Left renal pelvis (tissue), 4 donors: ENCODE measurements at places on chromosomes 11 and 22. TPM values are rescaled to one million over a fixed set of nuclear protein-coding genes. Genes with fewer than 3 reads are reported as not detected.

ART1 gene
- polyA plus RNA-seq = not detected

RIBC2 gene
- polyA plus RNA-seq = 3.4 TPM

VPREB3 gene
- polyA plus RNA-seq = 0.56 TPM

DNA sequence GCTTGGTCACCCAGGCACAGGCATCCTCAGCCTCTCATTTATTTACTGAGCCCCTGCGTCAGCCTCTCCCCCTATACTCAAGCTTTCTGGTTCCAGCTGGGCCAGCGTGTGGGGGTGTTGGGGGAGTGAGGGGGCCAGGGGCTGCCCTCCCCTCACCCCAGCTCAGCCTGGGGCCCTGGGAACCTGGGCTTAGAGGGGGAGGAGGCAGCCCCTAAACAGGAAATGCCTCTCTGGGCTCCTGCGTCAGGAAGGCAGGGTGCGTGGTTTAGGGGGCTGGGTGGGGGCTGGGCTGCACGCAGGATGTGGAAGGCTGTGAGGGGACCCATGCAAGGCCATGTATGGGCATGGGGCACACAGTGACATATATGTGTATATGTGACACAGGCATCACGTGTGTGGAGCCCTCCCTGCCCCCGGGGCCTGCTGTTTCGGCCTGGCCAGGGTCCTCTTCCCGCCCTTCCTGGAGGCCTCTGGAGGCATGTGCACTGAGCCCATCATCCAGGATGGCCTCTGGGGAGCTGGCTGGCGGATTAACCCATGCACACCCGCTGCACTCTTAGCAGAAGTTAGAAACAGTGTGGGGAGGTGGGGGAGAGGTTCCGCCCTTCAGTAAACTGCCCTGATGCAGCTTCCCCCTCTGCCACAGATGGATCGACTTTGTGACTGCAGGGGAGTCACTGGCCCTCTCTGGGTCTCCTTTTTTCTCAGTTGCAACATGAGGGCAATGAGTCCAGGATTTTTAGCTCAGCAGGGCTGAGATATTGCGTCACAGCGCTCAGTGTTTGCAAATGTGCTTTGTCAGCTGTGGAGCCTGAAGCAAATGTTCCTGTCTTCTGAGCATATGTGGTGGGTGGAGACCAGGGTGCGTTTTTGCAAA lies 1.1 kb upstream of the CD248 start:
- no peak for DNase-seq

BLID gene
- polyA plus RNA-seq = not detected

DNA sequence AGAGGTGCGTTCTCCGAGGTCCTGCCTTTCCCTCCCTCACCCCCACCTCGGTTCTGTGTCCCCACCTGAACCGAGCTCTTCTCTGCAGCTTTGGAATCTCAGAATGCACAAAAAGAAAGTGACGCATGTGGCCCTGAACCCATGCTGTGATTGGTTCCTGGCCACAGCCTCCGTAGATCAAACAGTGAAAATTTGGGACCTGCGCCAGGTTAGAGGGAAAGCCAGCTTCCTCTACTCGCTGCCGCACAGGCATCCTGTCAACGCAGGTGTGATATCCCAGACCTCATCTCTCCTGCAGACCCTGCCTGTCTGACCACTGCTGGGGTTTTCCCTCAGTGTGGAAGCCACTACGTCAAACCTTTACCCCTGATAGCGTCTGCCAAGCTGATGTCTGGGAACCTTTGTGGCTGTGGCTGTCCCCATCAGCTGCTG lies 13.9 kb downstream of the ACP2 start:
- no peak for DNase-seq

CRYBB2 gene
- 0.89 TPM for polyA plus RNA-seq

GSC2 gene
- polyA plus RNA-seq = not detected

SNRPD3 gene
- 196 TPM for polyA plus RNA-seq

- peak; percentile 18 for DNase-seq
Measured at GRCh38 chr11:45805305-45806071, 539 bp downstream of the SLC35C1 start.

- DNase-seq = no peak
Measured at GRCh38 chr11:41283191-41283930, 176.1 kb downstream of the LRRC4C start.

DNA sequence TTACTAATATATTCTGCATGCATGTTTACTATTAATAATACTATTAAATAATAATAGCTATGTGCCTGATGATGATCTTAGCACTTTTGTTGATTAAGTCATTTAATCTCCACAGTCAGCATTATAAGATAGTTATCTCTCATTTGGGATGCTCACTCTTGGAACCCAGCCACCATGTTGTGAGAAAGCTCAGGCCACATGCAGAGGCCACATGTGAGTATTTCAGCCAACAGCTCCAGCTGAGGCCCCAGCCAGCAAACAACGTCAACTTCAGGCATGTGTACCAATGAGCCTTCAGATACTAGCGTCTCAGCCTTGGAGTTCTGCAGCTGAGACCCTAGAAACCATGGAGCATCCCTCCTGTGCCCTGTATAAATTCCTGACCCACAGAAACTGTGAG lies 798.1 kb upstream of the LRRC4C start:
- no peak for DNase-seq

- DNase-seq = no peak
Measured at GRCh38 chr11:12174477-12175143, 64.2 kb downstream of the MICAL2 start.

DNA sequence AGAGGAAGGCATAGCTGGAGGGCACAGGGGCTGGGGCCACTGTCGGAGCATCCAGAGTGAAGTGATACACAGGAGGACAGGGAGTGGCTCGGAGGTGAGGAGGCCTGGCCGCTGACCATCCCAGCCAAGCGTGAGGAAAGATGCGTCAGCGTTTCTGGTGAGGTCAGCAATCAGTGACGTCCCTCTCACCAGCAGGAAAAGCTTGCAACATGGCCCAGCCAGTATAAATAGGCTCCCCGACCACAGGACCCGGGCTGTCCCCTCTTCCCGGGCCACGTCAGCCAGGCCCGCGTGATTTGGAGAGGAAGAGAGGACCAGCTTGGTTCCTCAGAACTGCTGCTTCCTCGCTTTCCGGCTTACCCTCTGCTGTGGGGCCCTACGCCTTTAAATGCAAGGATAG lies 4.2 kb upstream of the OSM start:
- DNase-seq = no peak

BRSK2 gene
- polyA plus RNA-seq = 0.64 TPM

GRCh38 chr22:27110665-27111451 lies 453.5 kb downstream of the MIAT start:
- DNase-seq = no peak

- no peak for DNase-seq
Measured at GRCh38 chr11:115710426-115710825, 206.2 kb upstream of the CADM1 start.

DNA sequence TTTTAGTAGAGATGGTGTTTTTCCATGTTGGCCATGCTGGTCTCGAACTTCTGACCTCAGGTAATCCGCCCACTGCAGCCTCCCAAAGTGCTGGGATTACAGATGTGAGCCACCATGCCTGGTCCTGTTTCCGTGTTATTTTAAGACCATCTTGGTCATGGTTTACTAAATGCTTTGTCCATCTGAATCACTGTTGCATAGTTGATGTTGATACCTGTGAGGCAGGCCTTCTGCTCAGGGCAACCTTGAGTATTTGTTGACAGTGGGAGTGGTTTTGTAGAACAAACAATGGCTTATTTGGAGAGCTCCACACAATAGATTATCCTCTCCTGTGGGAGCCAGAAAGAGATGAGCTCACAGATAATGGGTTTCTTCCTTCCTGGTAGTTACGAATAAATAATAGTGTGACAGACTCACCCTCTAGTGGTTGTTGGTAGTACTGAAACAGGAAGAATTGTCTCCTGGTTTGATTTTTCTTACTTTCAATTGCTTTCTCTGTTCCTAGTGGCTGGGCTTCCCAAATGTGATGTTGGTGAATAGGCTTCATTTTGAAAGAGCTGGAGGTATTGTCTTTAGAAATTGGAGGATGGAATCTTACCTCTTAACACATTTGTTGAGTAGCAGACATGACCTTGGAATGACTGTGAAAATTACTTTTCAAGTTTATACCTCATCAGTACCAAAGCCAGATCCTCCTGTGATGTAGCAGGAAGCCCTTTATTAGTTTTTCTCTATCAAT lies 39.0 kb downstream of the CTNND1 start:
- no peak for DNase-seq

DNA sequence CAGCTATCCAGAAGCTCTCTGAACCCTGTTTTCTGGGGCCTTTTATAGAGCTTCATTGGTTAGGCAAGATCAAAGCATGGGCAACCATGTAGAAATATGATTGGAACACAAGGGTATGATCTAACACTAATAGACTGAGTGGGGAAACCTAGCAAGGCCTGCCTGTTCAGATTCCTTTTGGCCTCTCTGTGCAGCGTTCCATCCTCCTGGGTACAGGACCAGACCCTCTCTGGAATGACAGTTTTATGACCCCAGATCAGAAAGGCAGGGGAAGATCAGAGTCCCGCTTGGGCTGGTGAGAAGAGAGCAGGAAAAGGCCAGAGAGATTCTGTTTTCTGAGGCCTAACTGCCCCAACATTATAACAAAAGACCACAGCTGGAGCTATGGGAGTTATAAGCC lies 36.7 kb upstream of the VWA5A start:
- DNase-seq = no peak

DNA sequence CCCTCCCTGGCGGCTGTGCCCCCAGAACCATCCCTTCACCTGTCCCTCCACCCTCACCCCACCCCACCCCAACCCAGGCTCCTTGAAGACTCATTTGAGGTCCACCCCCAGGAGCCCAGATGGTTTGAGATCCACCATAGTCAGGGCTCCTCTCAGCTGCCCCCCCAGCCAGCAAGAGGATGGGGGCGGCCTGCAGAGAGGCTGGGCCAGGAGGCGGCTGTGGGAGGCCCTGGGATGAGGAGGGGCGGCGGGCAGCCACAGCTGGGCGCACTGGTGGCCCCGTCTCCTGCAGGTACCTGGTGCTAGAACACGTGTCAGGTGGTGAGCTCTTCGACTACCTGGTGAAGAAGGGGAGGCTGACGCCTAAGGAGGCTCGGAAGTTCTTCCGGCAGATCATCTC lies 46.1 kb downstream of the MOB2 start:
- no peak for DNase-seq

GRCh38 chr11:131916638-131917037 lies 546.2 kb downstream of the NTM start:
- DNase-seq = no peak

PPARA gene
- 30.0 TPM for polyA plus RNA-seq

DNA sequence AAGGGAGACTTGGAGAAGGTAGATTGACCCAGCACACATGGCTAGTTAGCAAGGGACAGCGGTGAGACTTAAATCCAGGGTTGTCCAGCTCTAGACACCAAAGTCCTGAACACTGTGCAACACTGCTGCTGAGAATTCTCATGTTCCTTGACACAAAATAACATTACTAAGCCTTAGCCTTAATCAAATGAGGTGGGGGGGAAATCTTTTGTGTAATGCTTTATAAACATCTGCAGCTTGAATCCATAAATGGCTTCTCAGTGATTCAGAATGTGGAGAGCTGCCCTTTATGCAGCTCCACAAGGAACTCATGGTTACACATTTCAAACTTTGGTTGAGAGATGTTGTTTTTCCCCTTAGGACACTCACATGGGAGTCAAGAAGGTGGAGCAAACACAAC lies 80.0 kb downstream of the CD44 start:
- no peak for DNase-seq

GRCh38 chr11:35907648-35908431 lies 36.0 kb upstream of the LDLRAD3 start:
- DNase-seq = no peak

GDPD5 gene
- polyA plus RNA-seq = 7.5 TPM

- DNase-seq = no peak
Measured at GRCh38 chr11:126408901-126409619, 53.6 kb downstream of the ST3GAL4 start.

GRCh38 chr11:129828301-129828836 lies 12.7 kb downstream of the TMEM45B start:
- no peak for DNase-seq

DNA sequence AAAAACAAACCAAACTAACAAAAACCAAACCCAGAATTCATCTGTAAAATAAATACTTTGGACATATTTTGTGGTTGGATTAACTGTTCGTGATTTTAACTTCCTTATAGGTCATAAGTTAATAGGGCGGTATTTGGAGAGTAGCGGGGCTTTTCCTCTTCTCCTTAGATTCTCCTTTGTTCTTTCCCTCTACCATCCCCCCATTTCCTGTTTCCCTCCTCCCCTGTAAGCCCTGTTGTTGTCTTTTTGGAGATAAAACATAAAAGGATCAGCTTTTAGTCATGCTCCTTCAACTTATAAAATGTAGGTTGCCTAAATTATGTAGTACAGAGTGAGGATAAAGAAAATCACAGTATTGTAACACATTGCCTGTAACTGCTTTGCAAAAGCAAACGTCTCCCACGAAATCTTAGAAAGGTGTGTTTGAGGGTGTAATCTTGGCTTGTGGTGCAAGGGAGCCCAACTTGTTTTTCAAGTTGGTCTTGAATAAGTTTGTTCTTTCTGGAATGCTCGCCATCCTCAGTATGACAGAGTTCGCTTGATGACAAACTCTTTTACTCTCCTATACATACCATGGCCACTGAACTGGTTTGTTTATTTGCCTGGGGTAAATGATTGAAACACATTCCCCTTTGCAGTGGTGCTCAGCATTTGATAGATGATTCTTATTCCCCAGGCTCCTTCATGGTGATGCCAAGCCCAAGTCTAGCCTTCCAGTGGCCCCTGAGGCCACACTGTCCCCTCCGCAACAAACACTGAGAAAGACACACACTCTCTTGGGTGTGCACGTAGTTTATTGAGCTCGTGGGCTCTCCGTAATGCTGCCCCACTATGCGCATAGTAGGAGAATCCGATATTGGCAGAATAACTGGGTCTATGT lies 49.4 kb downstream of the TEAD1 start:
- no peak for DNase-seq

C11orf65 gene
- 3.2 TPM for polyA plus RNA-seq

CHRM1 gene
- 0.05 TPM for polyA plus RNA-seq

TEX12 gene
- not detected for polyA plus RNA-seq

GRCh38 chr11:115741376-115742107 lies 237.3 kb upstream of the CADM1 start:
- no peak for DNase-seq

- DNase-seq = no peak
Measured at GRCh38 chr11:128581561-128582272, 5.6 kb downstream of the ETS1 start.

DNA sequence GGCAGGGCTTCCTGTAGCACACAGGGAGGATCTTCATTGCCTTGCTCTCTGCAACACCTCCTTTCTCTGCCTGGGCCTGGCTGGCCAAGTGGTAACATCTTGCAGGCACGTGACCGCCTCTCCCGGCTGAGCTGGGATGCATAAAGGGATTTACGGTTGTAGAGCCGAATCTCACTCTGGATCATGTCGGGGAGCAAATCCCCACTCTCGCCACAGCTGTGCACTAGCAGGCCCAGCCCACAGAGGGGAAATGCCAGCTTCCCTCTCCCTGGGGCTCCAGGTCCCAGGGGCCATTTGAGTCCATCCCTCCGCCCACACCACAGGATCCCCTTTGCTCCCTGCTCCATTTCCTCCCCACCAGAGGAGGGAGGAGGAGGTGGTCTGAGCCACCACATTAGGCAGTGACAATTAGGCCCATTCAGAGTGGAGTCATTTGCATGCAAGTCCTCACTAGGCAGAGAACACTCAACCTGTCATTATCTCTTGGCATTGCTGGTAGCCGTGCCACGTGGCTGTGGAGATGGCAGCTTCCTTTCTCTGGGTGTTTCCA lies 196.7 kb downstream of the DSCAML1 start:
- DNase-seq = no peak

CD3E gene
- polyA plus RNA-seq = 1.4 TPM

DRAP1 gene
- 73.8 TPM for polyA plus RNA-seq

GRCh38 chr11:27370374-27370773 lies 7.4 kb upstream of the CCDC34 start:
- no peak for DNase-seq
